ENCODE measurements at places on chromosomes 5 and 9.

- peak; percentile 83 for DNase-seq
Observed at GRCh38 chr9:100427366-100428263, 672 bp downstream of the MSANTD3 start.

- no peak for DNase-seq
Observed at GRCh38 chr5:112012104-112012503, 255.1 kb upstream of the NREP start.

DNA sequence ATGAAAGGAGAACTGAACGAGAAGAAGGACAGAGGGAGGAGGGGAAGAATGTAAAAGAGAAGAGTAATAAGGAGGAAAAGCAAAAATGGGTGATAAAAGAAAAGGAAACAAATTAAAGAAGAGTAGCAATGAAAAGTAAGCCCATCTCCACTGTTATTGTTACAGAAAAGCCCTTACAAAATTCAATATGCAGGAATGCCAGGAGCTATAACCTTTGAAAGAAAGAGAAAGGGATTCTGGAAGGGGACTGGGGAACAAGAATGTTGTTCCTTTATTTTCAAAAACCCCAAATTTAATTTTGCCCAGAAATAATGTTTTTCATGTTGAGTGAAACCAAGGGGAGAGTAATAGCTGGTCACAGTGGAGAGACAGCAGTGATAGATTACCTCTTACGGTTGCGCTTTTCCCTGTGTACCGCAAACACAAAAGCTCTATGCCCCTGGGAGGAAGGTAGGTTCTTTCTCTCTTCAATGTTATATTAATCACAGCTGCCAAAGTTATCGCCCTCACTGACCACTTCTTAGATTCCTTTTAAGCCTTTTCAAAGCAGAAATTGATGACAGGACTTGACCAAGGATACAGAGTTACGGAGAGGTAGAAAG lies 86.7 kb downstream of the BRINP1 start:
- no peak for DNase-seq

GRCh38 chr5:14716755-14717752 lies 52.5 kb downstream of the OTULIN start:
- no peak for DNase-seq

DNA sequence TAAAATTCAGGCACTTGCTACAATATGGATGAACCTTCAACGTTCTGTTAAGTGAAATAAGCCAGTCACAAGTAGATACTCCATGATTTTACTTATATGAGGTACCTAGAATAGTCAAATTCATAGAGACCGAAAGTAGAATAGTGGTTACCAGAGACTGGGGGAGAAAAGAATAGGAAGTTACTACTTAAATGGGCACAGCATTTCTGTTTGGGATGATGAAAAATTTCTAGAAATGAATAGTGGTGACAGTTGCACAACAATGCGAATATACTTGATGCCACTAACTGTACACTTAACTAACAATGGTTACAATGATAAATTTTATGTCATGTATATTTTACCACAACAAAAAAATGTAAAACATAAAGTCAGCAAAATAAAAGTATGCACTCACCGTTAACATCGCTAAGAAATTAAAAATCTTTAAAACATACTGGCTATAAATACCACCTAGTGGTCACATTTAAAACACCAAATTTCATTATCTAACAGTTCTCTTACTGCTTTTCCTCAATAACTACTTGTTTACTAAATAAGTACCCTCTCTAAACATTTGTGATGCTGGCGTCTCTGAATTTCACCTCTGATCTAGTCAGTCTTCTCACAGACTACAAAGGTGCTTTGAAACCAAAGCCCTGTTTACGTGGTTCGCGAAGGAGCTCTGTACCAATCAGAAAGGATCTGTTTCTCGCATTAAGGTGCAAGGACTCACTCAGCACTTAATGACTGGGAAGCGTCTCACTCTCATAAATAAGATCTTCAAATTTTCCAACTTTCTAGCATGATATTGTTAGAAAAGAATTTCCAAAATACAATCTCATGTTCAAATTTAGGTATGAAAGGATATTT lies 22.7 kb downstream of the KIF3A start:
- no peak for DNase-seq

GRCh38 chr5:14983666-14984441 lies 112.3 kb upstream of the ANKH start:
- DNase-seq, result no peak

GRCh38 chr5:157582731-157583620 lies 7.4 kb upstream of the ADAM19 start:
- DNase-seq, result no peak

GRCh38 chr5:133612249-133612860 lies at the start of gene FSTL4:
FSTL4 (minus strand) TSS chr5:133612541.
- DNase-seq, result peak; percentile 61

DNA sequence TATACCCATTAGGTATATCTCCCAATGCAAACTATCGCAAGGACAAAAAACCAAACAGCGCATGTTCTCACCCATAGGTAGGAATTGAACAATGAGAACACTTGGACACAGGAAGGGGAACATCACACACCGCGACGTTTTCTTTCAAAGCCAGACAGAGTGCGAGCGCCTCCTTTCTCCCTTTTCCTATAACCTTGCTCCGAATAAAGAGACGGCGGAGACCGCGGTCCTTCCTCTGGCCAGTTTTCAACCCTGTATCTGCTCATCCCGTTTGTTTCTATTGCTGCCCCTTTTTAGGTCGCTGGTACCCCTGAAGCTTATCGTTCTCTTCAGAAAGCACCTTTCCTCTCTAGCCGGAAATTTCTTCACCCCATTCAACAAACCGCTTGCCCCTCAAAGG lies 1.3 kb downstream of the LVRN start:
- no peak for DNase-seq
